DMS 273 treated with DMSO at 0.1 percent for 48 hours (cell line): ENCODE measurements at places on chromosomes 1 and 21.

DNA sequence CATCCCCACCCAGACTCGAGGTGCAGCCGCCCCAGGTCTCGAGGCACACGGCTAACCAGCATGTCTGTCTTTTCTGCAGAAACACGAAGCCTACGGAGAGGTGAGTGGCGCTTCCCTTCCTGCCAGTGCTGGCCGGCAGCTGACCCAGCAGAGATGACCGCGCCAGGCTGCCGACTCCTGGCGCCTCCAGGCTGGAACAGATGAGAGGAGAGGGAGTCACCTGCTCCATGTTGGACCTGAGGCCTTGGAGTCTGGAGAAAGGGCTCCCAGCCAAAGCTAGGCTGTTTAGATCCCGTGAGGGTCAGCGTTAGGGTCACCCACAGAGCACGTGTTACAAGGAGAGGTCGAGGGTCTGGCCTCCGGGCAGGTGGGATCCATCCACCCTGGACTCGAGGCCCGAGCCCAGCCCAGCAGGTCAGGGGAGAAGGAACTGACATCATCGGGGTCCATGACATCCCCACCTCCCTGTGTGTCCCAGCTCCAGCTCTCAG is 14.9 kb downstream of the COL6A2 start:
- no peak for DNase-seq

- DNase-seq = no peak
Measured at GRCh38 chr21:37764691-37765090, 151.6 kb downstream of the KCNJ6 start.

DNA sequence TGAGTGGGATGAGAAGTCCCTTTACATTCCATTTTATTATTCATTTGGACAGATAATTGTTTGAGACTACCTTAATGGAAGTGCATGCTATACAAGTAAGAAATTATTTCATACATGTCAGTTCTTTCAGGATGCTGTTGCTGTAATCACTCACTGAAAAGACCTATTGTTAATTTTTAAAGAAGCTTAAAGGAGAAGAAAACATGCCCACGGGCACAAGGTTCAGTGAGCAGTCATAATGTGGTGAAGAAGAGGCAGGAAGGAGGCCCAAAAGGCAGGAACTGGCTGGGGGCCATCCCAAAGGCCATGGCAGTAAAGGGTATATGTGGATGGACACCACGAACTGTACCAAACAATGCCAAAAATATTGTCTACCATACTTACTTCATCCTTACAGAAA is 206.0 kb downstream of the LYPLAL1 start:
- no peak for DNase-seq

DNA sequence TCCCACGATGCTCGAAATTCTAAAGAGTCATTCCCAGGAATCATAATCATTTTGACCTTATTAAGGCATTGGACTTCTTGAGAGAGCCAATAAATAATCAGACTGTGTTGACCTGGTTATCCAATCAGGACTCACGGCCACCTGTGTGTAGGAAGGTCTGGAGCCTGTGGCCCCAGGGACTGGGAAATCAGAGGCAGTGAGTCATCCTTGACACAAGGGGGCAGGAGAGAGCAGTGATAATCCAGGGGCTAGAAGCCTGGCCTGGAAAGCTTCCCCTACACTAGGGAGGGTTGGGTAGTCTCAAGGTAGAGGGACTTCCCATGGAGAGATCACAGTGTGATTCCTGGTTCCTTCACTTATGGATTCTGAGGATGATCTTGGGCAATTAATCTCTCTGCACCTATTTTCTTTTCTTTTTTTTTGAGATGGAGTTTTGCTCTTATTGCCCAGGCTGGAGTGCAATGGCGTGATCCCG is 4.7 kb downstream of the MR1 start:
- DNase-seq = peak; percentile 26

DNA sequence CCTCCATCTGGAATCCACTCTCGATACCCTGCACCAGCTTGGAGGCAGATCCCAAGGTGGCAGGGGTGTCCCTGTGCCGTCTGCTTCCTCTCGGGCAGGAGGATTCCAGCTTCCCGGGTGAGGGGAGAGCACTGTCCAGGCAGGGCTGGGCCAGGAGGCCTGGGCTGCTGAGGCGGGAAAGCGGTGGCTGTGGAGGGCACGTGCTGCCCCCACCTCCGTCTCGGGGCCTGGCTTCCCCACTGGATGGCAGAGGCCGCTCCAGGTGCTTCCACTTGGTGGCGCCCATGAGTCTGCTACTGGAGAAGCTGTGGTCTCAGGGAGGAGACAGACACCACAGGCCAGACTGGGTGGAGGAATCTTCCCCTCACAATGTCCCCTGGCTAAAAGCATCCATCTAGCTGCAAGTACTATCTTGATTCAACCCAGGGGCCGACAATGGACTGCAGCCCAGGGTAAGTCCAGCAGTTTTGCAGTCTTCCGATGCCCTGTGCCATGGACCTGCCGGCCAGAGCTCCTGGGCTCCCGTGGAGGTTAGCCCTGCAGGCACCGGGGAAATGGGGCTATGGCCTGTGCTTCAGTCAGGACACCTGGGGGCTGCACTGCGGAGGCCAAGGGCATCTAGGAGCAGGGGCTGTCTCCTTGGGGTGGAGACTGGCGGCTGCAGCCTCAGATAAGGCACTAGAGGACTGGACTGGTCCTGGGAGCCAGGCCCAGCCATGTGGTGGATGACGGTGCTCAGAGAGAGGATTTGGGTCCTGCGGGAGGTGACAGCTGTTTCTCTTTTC is 41.3 kb upstream of the EIF4G3 start:
- no peak for DNase-seq

- DNase-seq = no peak
Measured at GRCh38 chr1:110242731-110243130, 32.6 kb downstream of the KCNC4 start.

GRCh38 chr1:200895801-200896530 is 1.3 kb downstream of the INAVA start:
- DNase-seq = no peak

DNA sequence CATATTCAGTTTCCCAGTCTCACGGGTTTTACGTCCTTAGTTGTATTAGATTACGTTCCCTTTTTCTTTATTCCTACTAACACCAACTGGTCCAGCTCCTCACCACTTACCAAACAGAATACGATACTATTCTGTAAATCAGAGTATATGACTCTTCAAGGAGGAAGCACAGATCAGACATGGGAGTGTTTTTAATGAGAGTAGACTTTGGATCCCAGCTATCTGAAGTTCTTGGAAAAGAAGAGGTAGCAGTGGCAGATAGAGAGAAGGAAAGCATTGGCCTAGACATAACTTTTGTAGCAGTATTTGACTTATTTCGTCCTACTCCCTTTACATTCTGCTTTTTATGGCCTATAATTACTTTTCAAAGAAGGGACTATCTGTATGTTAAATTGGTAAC is 24.1 kb upstream of the PLA2G4A start:
- no peak for DNase-seq

DNA sequence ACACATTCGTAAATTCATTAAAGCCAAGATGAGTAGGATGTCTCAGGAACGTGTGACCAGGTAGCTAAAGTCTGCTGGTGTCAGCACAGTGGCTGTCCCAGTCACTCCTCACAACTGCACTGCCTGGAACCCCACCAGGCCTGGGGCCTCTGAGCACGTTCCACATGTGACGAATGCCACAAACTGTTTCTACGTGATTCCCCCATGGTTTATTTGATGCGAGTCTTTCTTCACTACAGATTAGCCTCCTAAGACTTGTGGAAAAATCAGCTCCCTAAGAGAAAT is 33.2 kb downstream of the PRDM15 start:
- no peak for DNase-seq

DNA sequence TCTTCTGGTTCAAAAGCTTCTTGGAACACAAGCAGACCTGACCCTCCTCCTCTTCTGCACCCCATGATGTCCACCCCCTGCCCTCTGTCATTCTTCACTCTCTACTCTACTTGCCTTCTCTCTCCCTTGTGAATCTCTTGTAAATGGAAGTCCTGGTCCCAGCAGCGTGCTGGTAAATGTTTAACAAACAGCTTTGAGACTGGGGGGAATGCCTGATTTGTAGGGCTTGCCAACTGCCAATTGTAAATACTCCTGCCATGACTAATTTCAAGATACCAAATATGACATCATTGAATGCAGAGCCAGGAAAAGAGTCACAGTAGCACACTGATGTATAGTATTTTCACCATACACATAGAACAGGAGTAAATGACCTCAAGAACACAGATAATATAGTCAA is 40.9 kb upstream of the LRRN2 start:
- no peak for DNase-seq

DNA sequence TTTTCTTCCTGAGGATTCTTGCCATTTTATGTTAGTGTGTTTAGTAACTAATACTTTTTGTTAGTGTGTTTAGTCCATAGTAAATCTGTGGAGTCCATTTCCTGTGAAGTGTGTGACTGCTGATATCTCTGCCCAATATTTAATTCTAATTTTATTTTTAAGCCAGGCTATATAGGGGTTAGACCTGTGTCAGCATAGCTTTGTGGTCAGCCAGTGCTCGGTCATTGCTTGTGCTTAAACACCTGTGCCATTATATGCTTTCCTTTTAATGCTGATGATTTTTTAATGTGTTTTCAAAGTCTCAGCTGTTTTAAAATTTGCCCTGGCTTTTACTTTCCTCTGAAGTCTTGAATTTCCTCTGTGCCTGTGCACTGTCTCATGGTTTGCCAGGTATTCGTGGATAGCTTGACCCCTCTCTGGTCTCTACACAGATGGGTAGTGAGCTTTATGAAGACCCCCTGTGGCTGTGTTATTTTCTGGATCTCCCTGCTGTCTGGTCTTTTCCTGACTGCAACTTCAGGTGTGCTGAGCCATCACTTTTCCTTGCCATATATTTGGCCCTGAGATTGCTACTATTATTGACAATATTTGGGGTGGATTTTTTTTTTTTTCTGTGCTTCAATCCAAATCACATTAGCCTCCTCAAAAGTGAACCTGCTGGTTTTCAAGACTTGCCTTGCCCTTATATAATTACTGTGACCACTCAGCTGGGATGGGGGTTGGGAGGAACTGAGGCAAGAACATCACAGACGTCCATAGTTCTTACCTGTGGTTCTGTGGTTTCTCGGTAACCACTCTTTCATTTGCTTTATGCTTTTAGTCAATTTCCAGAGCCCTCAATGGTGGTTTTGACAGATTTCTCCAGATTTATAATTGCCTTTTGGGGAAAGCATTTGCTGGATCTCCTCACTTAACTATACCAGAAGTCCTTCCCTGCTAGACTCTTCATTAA is 59.6 kb downstream of the RPS6KC1 start:
- no peak for DNase-seq

GRCh38 chr1:227069490-227069889 is 129.4 kb downstream of the COQ8A start:
- no peak for DNase-seq

DNA sequence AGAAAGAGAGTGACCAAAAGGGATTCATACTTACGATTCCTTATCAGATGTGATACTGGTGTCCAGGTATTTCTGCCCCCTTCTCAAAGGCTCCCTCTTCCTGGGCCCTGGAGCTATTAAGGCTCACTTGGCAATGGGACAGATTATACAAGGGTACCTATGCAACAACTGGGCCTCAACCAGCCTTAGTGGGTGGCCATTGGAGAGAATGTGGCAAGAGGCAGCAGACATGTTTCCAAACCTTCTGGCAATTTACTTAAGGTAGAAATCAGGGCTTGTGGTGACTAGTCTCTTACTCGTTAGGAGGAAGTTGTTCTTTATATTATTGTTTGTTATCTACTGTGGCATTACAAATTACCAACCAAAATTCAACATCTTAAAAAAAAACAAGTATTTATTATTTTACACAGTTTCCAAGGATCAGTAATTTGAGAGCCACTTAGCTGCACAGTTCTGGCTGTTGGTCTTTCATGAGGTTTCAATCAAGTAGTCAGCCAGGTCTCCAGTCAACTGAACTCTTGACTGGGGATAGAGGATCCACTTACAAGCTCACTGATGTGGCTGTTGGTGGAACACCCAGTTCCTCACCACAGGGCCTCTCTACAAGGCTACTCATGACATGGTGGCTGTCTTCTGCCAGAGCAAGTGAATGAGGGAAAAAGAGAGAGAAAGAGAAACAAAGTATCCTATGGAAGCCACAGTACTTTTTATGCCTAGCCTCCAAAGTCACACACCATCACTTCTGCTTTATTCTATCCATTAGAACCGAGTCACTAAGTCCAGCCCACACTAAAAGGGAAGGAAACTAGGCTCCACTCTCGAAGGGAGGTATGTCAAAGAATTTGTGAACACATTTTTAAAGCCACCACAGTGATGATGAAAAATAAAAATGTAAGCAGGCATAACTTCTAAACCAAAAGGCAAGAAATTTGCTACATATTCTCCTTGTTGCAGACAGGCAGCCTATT is 10.7 kb downstream of the ZNF648 start:
- no peak for DNase-seq

DNA sequence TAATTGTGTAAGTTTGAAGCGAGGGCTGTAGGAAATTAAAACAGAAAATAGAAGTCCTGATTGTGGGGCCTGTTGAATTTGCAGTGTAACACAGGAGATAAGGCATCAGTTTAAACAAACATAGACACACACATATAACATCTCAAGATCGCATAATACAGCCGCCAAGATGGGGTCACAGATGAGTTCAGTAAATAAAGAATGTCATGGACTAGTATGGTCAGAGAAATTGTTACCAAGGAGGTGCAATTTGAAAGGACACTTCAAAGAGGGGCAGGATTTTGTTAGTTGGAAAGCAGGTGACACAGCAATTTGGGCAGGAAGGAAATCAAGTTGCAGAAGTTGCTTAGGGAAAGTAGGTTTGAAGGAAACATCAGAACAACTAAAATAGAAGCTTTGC is 450.0 kb downstream of the USP25 start:
- DNase-seq = no peak

DNA sequence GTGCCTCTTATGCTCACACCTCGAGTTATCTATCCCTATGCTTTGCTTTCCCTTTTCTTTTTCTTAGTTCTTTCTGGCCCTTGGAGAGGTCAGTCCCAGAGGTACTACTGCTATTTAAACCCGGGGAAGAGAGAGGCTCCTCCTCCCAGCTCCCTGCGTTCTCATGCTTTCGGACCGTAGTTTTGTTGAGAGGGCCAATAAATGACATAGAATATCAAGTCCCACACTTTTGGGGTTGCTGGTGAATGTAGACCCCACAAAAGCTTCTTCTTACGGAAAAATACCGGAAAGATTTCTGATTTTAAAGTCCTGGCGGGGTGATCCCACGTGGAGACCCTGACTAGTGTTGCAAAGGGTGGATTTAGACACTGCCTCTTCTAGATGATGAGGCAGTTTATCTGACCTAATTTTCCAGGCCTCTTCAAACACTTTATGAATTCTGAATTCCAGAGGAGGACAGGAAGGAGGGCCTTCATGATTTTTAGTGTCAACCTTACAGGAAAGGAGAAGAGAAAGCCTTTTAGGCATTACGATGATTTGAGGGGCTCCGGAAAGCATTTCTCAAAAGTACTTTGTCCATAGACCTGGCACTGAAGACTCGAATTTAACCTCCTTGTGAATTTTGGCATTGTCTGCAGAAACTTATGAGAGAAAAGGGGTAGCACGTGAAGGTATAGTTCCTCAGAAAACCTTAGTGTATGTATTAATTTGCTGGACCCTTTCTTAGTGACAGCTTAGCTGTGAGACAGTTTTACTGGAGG is 694 bp downstream of the TMEM167B start:
- peak; percentile 41 for DNase-seq

DNA sequence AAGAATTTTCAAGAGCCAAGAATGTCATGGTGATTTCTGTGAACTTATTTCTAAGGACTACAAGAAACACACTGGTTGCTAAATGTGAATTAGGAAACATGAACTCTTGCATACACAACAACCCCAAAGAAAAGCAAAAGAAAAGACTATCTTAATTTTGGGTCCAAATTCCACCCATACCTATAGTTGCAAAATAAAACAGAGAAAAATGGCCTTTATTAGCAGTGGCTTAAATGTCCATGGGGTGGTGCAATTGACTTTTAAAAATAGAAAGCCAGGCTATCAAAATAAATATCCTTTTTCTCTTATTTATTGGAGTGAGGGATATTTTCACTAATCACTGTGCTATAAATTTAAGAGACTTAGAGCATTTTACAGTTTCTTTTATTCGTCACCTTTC is 80.9 kb upstream of the DPYD start:
- DNase-seq = no peak
